ENCODE measurements at places on chromosomes 3 and 15. TPM values are rescaled to one million over a fixed set of nuclear protein-coding genes. Genes with fewer than 3 reads are reported as not detected.

DMXL2 gene
- 23.2 TPM for total RNA-seq

ELL3 gene
- total RNA-seq, result 2.2 TPM

HRH1 gene
- 5.5 TPM for total RNA-seq

MYO1E gene
- 193 TPM for total RNA-seq

CMTM7 gene
- 9.2 TPM for total RNA-seq

PDE12 gene
- total RNA-seq, result 17.9 TPM

CCDC50 gene
- total RNA-seq, result 124 TPM

ATP11B gene
- 57.6 TPM for total RNA-seq

CKMT1B gene
- not detected for total RNA-seq

FOXB1 gene
- total RNA-seq, result not detected

MIX23 gene
- 13.8 TPM for total RNA-seq

ACP3 gene
- 3.3 TPM for total RNA-seq

MNS1 gene
- 2.2 TPM for total RNA-seq

FEZF2 gene
- not detected for total RNA-seq

RAD51 gene
- 1.0 TPM for total RNA-seq

PYGO1 gene
- 15.4 TPM for total RNA-seq

INSYN1 gene
- total RNA-seq, result 12.8 TPM

GLDN gene
- 10.1 TPM for total RNA-seq

SI gene
- total RNA-seq, result not detected

CIDEC gene
- total RNA-seq, result 1.2 TPM

GJD2 gene
- not detected for total RNA-seq

DUOX2 gene
- total RNA-seq, result 0.57 TPM

CHRFAM7A gene
- 5.1 TPM for total RNA-seq

SLC24A5 gene
- not detected for total RNA-seq

HLTF gene
- 20.8 TPM for total RNA-seq

ADAMTS9 gene
- 105 TPM for total RNA-seq

CTXND1 gene
- total RNA-seq, result not detected

CCR3 gene
- total RNA-seq, result not detected

Measured in posterior vena cava (tissue), 2 donors.